ENCODE measurements at places on chromosomes 2 and 18. TPM values are rescaled to one million over a fixed set of nuclear protein-coding genes. Genes with fewer than 3 reads are reported as not detected.

The POTEF gene
- polyA plus RNA-seq, result 0.10 TPM

The GCKR gene
- not detected for polyA plus RNA-seq

The USP40 gene
- 58.7 TPM for polyA plus RNA-seq

The CDH19 gene
- polyA plus RNA-seq, result 0.54 TPM

The PRKAG3 gene
- 0.06 TPM for polyA plus RNA-seq

The NEU2 gene
- not detected for polyA plus RNA-seq

The UGT1A5 gene
- not detected for polyA plus RNA-seq

The SLC8A1 gene
- polyA plus RNA-seq, result 56.1 TPM

The MATN3 gene
- polyA plus RNA-seq, result 3.1 TPM

The ANO7 gene
- polyA plus RNA-seq, result 2.1 TPM

The AQP12A gene
- polyA plus RNA-seq, result 0.30 TPM

The CPSF3 gene
- polyA plus RNA-seq, result 53.6 TPM

Measured in renal pelvis (tissue), 12 donors.